ENCODE measurements at places on chromosomes 12 and 14. TPM values are rescaled to one million over a fixed set of nuclear protein-coding genes. Genes with fewer than 3 reads are reported as not detected.
A peak's percentile ranks its signal among the peaks of the same experiment; 100 is the strongest.

DNA sequence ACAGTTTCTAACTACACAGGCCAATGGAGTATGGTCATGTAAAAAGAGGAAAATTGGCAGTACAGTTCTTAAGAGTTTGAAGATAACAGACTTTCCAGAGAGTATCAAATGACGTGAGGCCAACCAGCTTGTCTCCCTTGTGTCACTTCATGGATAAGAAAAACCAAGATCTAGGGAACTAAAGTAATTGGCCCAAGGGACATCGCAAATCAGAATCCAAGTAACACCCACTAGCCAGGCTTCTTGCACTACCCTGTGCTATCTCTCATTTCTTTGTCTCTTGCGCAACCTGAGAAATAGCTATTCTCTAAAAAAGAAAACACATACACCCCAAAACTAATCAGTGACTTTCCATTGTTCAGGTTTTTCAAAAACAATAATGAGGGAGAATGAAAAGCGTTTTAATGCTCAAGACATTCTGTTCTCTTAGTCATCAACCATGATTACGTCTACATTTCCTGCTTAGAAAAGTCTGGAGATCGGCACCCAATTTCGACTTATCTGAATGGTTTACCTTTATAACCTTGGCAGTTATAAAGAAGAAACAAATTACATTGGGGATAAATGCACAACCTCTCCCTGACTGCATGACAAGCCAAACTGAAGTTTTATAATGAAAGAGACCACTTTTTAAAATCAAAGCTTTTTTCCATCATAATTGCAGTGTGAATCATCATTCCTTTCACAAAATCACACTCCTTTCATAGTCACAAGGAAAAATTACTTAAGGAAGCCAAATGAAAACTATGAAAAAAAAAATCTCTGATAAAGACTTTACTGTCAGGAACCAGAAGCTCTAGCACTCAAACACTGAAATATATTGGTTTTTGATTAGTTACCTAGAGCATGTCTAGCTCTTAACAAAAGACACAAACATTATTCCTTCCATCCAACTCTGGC, 42.1 kb downstream of the TMTC1 start:
- DNase-seq: no peak
- no peaks in the 10 kb centered on the region for H3K4me1 ChIP-seq
- no peaks in the 10 kb centered on the region for H3K36me3 ChIP-seq
- no peaks in the 10 kb centered on the region for H3K27me3 ChIP-seq
- no peak overlapping the region for H3K27ac ChIP-seq

- H3K27me3 ChIP-seq: peaks cover 3% of the 10 kb centered on the region
- no peak for DNase-seq
- H3K36me3 ChIP-seq: no peaks in the 10 kb centered on the region
- H3K27ac ChIP-seq: no peak overlapping the region
- peaks cover 4% of the 10 kb centered on the region for H3K4me1 ChIP-seq
- H3K4me3 ChIP-seq: no peak overlapping the region
These were observed 19.8 kb upstream of the MAP1LC3B2 start for GRCh38 chr12:116539361-116539771.

BEST3 gene
- polyA plus RNA-seq: not detected

- peaks cover 2% of the 10 kb centered on the region for H3K27me3 ChIP-seq
- H3K27ac ChIP-seq: no peak overlapping the region
These were observed 1185.9 kb upstream of the TMEM132C start for GRCh38 chr12:127081058-127081457.

TAS2R7 gene
- not detected for polyA plus RNA-seq

RNASE2 gene
- 4.1 TPM for polyA plus RNA-seq

GRCh38 chr14:101223127-101223526, 319.6 kb upstream of the RTL1 start:
- no peaks in the 10 kb centered on the region for H3K36me3 ChIP-seq
- H3K4me1 ChIP-seq: no peaks in the 10 kb centered on the region

SEL1L gene
- polyA plus RNA-seq: 31.0 TPM

GRCh38 chr12:6364044-6364374, 11.4 kb downstream of the SCNN1A start:
- no peaks in the 10 kb centered on the region for H3K36me3 ChIP-seq
- peaks cover 35% of the 10 kb centered on the region for H3K4me1 ChIP-seq
- H3K27ac ChIP-seq: peak overlapping the region; percentile 84
- H3K27me3 ChIP-seq: no peaks in the 10 kb centered on the region
- no peak for DNase-seq

DNA sequence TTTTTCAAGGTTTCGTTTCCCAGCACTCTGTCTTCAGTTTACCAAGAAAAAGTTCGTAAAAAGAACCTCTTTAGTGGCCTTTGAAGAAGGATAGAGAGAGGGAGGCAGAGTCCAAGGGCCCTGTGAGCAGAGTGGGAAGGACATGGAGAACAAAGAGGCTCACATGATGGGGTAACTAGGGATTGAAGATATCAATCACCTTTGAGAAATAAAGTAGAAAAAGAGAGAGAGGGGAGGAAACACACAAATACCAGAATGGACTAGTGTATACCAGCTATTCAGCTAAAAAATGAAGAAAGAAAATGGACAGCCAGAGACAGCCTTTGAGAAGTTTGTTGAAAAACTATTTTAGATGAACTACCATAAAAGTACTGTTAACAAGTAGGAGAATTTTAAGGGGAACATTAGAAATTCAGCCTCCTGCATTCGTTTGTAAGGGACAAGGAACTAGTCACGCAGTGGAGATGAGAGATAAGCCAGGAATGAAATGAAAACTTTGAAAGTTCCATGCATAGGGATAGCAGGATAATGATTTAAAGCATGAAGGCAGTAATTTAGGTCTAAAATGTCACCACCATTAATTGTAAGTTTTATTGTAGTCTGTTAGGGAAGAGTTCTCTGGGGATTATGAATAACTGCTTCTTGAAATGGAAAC, 82.1 kb downstream of the SPTSSA start:
- H3K27ac ChIP-seq: no peak overlapping the region
- DNase-seq: no peak
- no peak overlapping the region for H3K4me3 ChIP-seq
- H3K4me1 ChIP-seq: no peaks in the 10 kb centered on the region
- peaks cover 10% of the 10 kb centered on the region for H3K27me3 ChIP-seq

AICDA gene
- polyA plus RNA-seq: not detected

FGD4 gene
- 0.12 TPM for polyA plus RNA-seq

DNA sequence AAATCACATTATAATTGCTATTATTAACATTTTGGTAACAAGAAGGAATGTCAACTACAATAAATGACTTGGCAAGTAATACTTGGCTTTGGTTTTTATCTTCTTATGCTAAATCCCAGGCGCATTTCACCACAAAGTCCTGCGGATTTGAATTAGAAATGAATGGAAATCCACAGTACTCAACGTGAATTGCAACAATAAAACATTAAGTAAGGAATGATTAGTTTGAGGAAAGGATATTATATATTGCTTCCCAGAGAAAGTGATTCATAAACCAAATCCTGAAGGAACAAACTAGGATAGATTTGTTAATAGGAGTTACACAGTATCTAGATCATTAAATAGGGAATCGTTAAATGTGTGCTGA, 1089.7 kb downstream of the TRHDE start:
- no peaks in the 10 kb centered on the region for H3K27me3 ChIP-seq
- H3K4me3 ChIP-seq: no peak overlapping the region
- no peak overlapping the region for H3K27ac ChIP-seq

COL2A1 gene
- polyA plus RNA-seq: not detected

GRCh38 chr12:102879144-102879763, 37.8 kb downstream of the PAH start:
- peaks cover 6% of the 10 kb centered on the region for H3K27me3 ChIP-seq
- H3K4me1 ChIP-seq: no peaks in the 10 kb centered on the region
- no peak for DNase-seq
- H3K36me3 ChIP-seq: no peaks in the 10 kb centered on the region

DNA sequence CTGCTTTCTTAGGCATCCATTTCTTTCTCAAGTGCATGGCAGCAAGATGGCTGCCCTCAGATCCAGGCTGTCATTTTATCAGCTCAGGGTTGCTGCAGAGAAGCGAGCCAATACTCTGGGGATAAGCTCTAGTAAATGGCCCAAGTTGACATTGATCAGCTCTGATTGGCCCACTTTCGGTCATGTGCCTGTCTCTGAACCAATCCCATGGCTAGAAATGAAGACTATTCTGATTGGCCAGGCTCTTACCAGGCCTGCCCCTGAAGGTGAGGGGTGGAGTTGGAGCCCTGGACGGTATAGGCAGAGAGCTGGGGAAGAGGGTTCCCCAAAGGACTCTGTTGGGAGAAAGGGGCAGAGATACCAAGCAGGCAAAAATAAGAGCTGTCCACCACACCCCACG, 41.4 kb downstream of the MYO1H start:
- H3K4me3 ChIP-seq: no peak overlapping the region
- no peaks in the 10 kb centered on the region for H3K4me1 ChIP-seq
- no peak overlapping the region for H3K27ac ChIP-seq
- H3K27me3 ChIP-seq: peaks cover 7% of the 10 kb centered on the region
- no peak for DNase-seq

DNA sequence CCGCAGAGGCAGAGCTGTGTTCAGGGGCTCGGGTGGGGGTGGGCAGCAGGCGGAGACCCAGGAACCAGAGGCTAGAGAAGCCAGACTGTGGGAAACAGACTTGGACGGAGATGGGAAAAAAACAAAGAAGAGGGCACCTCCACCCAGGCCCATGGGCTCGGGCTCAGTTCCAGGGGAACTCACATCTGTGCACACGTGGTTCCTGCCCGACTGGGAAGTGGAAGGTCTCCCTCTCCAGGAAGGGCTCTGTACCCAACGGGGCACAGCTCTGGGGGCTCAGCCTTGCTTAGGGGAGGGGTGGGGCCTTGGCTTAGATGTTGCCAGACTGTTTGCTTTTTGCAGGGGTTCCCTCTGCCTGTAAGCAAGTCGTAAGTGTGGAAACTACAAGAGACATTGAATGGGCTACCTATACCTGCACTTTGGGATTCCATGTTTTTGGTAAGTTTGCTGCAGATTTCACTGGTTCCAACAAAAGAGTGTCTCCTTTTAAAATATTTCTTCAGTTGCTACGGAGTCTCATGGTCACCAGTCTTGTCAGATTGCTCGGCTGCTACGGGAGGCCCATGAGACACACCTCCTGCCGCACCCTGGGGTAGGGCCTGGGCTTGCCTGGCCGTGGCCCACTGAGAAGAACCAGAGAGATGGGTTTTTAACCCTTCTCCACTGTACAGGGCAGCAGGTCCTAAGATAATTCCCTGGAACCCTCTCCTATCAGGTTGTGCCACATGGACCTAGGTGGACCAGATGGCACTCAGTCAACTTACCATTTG, 127.6 kb upstream of the EVL start:
- no peak overlapping the region for H3K27ac ChIP-seq
- H3K4me3 ChIP-seq: no peak overlapping the region
- no peaks in the 10 kb centered on the region for H3K27me3 ChIP-seq
- H3K4me1 ChIP-seq: no peaks in the 10 kb centered on the region
- no peaks in the 10 kb centered on the region for H3K36me3 ChIP-seq

DNA sequence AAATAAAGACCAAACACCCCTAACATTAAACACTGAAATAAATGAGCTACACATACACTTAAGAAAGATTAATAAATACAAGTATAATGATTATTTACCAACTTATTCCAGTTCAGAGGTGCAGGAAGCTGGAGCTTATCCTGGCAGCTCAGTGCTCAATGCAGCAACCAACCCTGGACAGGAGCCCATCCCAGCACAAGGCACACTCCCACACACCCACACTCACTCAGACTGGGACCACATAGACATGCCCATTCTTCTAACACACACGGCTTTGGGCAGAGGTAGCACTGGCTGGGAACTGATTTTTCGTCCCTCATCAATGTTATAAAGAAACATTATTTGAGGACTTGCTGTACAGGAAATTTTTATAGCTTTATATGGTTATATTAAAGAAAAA, 797.4 kb downstream of the RPS29 start:
- H3K36me3 ChIP-seq: no peaks in the 10 kb centered on the region
- no peak overlapping the region for H3K27ac ChIP-seq
- H3K4me3 ChIP-seq: no peak overlapping the region
- no peak for DNase-seq
- H3K27me3 ChIP-seq: no peaks in the 10 kb centered on the region

DNA sequence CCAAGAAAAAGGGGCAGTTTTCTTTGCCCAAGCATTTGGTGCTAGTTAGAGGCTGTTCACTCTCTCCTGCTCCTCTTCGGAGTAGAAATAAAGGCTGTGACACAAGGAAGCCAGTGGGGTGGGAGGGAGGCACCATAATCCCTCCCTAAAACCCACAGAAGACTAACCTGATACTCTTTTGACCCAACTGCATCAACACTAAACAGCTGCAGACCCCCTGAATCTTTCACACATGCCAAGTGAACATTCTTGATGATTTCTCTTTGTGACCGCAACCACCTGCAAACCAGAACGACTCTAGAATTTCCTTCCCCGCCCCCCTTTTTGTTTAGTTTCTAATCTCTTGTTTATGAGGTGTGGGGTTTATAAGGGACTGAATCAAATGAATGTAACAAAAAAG, 175.8 kb upstream of the BCL2L14 start:
- peak; percentile 39 for DNase-seq
- no peak overlapping the region for H3K27ac ChIP-seq
- H3K27me3 ChIP-seq: peaks cover 3% of the 10 kb centered on the region
- peaks cover 27% of the 10 kb centered on the region for H3K36me3 ChIP-seq
- H3K4me1 ChIP-seq: peaks cover 37% of the 10 kb centered on the region
- peak overlapping the region; percentile 16 for H3K4me3 ChIP-seq

- no peaks in the 10 kb centered on the region for H3K4me1 ChIP-seq
- no peak for DNase-seq
- no peak overlapping the region for H3K27ac ChIP-seq
- H3K27me3 ChIP-seq: peaks cover 13% of the 10 kb centered on the region
- H3K36me3 ChIP-seq: no peaks in the 10 kb centered on the region
These were observed 46.7 kb downstream of the TNFAIP2 start for GRCh38 chr14:103169954-103170353.

- H3K27ac ChIP-seq: no peak overlapping the region
- H3K36me3 ChIP-seq: no peaks in the 10 kb centered on the region
- H3K4me3 ChIP-seq: no peak overlapping the region
These were observed 37.0 kb upstream of the HECTD1 start for GRCh38 chr14:31244626-31245025.

DNA sequence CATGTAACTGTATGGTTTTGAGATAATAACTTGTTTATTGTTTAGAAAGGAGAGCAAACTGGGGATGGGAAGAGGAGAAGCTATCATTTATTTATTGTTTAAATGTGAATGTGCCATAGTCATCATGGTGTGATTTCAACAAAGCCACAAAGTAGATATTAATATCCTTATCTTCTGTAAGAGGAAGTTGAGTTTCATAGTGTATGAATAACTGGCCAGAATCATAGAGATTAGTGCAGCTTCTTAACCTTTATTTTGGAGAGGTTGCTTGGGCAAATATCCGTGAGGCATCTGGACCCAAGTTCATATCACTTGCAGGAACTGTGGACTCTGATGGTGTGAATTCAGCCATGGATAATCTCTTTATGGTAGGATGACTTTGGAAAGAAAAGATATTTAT, 26.8 kb upstream of the LYZ start:
- no peak overlapping the region for H3K4me3 ChIP-seq
- H3K27me3 ChIP-seq: peaks cover 2% of the 10 kb centered on the region
- DNase-seq: no peak
- no peaks in the 10 kb centered on the region for H3K36me3 ChIP-seq

KRT73 gene
- 0.82 TPM for polyA plus RNA-seq

GRCh38 chr12:5226581-5226980, 182.9 kb downstream of the KCNA5 start:
- no peak for DNase-seq
- no peak overlapping the region for H3K27ac ChIP-seq
- H3K27me3 ChIP-seq: peaks cover 10% of the 10 kb centered on the region
- no peak overlapping the region for H3K4me3 ChIP-seq
- H3K4me1 ChIP-seq: no peaks in the 10 kb centered on the region
- no peaks in the 10 kb centered on the region for H3K36me3 ChIP-seq

Measured in immature natural killer cell (primary cell).